ENCODE measurements at places on chromosomes 12 and 14.

GRCh38 chr12:116454950-116455447, 104.2 kb upstream of the MAP1LC3B2 start:
- peak; percentile 99 for DNase-seq

DNA sequence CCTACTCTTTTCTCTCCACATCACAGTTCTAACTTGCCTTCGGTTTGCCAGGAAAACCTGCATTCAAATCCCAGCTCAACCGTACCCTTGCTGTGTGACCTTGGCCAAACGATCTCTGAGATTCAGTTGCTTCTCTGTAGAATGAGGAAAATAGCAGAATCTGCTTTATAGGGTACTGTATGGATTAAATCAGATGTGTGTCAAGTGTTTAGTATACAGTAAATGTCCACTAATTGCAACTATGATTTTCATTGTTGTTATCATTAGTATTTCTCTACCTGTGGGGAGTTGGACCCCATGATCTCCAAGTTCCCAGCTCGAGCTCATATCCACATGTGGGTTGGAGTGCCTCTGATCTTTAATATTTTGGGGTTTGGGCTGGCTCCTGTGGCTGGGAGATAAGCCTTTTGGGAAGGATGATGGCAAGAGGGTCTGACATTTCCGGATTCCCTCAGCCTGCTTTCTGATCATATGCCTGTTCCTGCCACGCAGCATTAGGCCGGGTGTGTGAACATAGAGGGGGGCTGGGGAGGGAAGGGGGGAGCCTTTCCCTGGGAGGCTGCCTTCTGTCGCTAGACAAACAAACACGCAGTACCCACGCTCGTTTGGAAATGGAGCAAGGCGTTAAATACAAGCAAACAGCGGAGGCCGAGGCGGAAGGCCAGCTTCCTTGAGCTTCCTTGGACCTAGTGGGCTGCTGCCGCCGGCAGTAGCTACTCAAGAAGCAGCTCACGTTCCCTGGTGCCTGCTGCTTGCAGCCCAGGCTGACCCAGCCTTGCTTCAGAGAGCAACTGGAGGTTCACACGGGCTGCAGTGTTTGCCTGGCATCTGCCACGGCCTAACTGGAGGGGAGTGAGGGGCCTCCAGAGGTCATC, 213.5 kb upstream of the LHX5 start:
- DNase-seq: no peak

DNA sequence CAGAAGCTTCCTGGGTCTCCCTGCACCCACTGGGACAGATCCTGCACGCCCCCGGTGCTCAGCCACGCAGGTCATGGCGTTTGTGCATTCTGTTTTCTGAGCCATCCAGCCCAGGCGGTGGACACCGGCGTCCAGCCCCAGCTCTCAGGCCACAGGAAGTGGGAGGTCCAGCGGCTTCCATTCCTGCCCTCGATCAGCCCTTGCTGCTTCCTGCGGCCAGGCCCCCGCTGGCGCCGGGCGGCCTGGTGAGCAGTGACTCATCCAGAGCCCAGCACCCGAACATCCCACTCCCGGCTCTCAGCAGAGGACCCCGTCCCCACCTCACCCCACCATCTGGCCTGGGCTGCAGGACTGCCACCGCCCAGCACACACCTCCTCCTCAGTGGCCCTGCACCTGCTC, 18.0 kb upstream of the NUDT14 start:
- DNase-seq: no peak

DNA sequence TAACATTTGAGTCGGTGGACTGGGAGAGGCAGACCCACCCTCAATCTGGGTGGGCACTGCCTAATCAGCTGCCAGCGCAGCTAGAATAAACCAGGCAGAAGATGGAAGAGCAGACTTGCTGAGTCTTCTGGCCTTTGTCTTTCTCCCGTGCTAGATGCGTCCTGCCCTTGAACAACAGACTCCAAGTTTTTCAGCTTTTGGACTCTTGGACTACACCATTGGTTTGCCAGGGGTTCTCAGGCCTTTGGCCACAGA, 27.2 kb upstream of the DNM1L start:
- no peak for DNase-seq

- DNase-seq: no peak
These were observed 22.2 kb upstream of the TCL1B start for GRCh38 chr14:95664066-95664465.

DNA sequence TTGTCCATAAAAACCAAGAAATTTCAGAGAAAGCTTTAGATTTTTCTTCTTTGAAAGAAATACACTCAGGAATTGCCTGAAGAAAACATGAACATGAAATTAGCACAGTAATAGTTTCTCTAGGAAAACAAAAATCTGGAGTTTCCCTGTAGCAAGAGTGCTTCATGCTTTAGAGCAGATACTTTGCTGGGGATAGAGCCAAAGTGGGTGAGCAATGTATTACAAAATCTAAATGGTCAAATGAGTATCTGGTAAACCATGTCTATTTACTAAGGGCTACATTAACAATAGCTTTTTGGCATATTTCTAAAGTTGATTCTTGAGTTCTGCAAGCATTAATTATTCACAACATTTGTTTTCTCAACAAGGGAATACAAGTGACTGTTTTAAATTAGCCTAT, 26.2 kb downstream of the AVPR1A start:
- DNase-seq: no peak

- DNase-seq: no peak
These were observed 25.4 kb downstream of the PAWR start for GRCh38 chr12:79665212-79665887.

DNA sequence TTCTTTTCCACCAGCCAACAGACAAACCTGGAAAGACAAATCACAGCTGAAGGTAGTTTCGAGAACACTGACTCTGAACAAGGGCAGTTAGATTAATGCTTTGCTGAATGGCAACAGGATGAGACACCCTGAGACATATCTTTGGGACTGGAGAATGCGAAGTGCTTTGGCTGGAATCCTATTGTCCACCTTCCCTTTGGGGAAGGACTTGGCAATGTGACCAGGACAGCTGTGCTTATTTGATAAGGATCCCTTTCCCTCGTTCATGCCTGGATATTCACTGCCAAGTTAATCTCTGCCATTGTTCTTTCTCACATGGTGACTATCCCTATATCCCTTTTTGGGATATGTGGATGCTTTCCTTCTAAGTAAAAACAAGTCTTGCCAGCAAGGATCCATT, 537.1 kb upstream of the SEL1L start:
- DNase-seq: no peak

GRCh38 chr12:913919-914698, 35.4 kb downstream of the RAD52 start:
- peak; percentile 58 for DNase-seq

DNA sequence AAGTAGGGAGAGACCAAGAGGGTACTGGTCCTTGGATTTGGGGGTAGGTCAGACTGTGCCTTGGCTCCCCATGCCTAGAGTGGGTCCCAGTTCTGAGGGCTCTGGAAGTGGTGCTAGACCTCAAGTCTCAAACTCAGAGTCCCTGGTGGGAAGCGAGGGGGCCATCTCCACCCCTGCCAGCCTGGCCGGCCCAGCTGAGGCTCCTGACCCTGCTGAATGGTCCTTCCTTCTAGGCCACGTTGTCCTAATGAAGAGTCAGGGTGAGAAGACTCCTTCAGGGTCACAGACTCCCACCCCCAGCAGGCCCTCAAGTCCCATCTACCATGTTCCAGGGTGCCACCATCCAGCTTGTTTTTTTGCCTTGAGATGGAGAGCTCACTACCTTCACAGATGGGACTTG, 12.9 kb downstream of the SERPINA6 start:
- DNase-seq: no peak

DNA sequence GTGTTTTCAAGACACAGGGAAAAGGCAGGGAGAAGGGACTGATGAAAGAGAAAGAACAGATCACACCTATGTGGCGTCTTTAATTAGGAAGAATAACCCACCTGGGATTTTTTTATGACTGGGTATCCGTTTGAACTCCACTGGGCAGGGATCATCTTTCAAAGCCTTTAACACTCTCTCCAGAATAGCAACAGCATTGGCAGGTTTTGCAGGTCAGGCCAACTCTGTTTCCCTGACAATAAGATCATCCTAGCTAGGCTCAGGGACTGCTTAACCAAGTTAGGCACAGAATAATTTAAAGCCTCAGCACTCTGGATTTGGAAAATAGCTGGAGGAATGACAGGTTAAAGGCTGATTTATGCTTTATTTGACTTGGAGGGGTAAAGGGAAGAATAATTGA, 117.6 kb downstream of the SUDS3 start:
- DNase-seq: no peak

DNA sequence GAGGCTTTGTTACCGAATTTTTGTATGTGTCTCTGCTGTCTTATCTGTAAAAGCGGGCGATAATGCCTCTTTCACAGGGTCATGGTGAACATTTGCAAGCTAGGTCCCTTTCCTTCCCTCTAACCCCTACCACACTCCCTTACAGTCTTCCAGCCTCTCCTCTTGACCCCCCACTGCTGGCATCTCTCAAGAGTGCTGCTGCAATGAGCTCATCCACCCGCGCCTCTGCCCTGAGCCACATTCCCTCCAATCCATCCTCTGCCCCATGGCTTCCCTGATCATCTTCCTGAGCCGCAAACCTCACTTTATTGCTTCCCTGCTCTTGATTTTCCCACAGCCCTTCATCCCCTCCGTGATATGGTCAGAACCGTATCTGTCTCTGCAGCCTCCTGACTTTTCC, 343.6 kb downstream of the BCL11B start:
- DNase-seq: no peak

- DNase-seq: peak; percentile 24
These were observed 33.3 kb upstream of the GCH1 start for GRCh38 chr14:54935958-54936357.

DNA sequence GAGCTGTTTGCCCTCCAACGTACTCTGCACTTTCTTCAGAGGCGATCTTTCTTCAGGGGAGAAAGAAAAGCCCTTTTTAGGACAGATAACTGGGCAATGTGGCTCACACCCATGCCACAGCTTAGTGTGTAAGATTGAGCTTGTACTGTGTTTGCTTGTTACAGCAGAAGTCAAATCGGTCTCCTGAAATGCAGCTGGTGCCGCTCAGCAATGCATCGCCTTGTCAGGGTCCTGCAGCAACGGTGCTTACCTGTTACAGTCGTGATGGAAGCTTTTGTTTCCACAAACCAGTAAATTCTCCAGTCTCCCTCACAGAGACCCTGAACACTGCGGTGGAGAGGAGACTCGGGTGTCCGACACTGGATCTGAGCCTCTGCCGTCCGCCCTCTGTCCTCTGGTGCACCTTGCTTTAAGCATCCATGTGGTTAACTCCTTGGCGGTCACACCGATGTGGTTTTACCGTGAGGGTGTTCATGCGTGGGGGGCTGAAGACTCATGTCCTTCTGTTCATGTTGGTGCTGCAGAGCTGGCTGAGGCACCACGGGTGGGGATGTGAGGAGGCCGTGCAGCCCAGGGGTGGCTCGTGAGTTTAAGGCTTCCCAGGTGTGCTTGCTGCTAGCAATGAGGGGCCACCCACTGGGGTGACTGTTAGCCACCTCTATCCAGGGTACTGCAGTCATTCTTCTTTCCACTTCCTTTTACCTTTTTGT, 47.3 kb downstream of the FBXL14 start:
- DNase-seq: no peak

DNA sequence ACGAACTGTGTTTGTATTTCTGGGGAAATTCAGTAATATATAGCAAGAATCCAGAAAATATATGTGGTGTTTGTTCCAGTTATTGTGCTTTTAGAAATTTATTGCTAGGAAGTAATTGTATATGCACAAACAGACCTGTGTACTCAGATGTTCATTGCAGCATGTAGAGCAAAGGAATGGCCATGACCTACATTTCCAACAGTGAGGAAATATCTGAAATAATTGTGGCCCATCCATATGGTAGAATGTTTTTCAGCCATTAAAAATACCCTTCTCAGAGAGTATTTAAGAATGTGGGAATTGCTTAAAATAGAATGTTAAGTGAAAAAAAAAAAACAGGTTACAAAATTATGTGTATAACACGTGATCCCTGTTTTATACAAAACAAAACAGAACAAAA, 77.3 kb downstream of the TMX1 start:
- DNase-seq: peak; percentile 80

DNA sequence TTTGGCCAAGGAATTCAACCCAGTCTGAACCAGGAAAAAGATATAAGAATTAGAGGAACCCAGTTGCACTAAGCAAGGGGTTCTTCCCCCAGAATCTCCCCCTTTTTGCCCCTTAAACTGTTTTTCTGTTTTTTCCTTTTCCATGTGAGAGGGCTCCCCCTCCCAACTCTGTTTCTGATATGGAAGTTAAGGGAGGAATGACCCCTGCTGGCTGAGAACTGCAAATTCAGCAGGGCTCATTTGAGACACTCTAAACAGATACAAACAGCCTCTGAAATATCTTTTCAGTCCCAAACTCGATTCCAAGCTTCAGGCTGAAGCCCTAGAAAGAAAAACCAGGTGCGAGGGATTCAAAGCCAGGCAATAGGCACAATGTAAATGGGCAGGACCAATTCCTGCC, 132.7 kb downstream of the SLC41A2 start:
- no peak for DNase-seq

DNA sequence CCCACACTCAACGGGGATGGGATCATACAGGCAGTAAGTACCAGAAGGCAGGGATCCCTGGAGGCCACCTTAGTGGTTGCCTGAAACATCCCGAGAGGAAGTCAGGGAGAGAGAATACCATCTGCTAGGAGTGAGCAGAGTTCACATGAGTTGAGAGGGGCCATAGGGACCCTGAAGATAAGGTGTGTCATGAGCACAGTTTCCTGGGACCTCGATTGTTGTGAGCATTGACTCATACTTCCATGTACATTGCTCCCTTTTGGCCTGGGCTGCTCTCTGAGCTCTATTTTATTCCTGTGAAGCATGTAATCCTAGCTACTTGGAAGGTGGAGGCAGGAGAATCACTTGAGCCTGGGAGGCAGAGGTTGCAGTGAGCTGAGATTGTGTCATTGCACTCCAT, 120.5 kb downstream of the TBC1D30 start:
- no peak for DNase-seq

DNA sequence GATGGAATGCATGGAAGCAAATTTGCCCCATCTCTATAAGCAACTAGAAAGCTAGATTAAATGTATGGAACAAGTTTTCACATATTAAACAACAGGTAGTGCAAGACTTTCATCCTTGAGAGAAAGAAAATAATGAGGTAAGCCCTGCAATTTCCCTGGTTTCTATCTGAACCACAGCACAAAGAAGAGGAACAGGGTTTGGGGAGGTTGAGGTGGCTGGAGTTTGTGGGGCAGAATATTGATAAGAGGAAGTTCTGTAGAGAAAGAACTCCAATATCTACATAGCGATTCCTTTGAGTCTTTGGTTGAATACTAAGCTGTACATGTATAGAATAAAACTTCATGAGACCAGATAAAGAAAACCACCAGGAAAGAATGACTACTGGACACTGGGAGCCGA, 96.3 kb upstream of the CCND2 start:
- DNase-seq: no peak
